Thoracic aorta (tissue), 2 donors: ENCODE measurements at places on chromosomes 4 and X. TPM values are rescaled to one million over a fixed set of nuclear protein-coding genes. Genes with fewer than 3 reads are reported as not detected.

The PITX2 gene
- total RNA-seq, result not detected

The RAB33A gene
- total RNA-seq, result not detected

The GBA3 gene
- total RNA-seq, result not detected

- H3K27me3 ChIP-seq, result no peaks in the 10 kb centered on the region
- no peak for DNase-seq
- H3K4me1 ChIP-seq, result no peaks in the 10 kb centered on the region
Observed at GRCh38 chrX:10235851-10236250, 79.1 kb downstream of the CLCN4 start.

- no peaks in the 10 kb centered on the region for H3K36me3 ChIP-seq
- DNase-seq, result no peak
- peak overlapping the region; percentile 53 for H3K27ac ChIP-seq
- H3K4me1 ChIP-seq, result peaks cover 5% of the 10 kb centered on the region
- no peaks in the 10 kb centered on the region for H3K27me3 ChIP-seq
Observed at GRCh38 chrX:132489578-132490419, 961 bp upstream of the MBNL3 start.
